ENCODE measurements at places on chromosomes 12 and 14.
A peak's percentile ranks its signal among the peaks of the same experiment; 100 is the strongest.

DNA sequence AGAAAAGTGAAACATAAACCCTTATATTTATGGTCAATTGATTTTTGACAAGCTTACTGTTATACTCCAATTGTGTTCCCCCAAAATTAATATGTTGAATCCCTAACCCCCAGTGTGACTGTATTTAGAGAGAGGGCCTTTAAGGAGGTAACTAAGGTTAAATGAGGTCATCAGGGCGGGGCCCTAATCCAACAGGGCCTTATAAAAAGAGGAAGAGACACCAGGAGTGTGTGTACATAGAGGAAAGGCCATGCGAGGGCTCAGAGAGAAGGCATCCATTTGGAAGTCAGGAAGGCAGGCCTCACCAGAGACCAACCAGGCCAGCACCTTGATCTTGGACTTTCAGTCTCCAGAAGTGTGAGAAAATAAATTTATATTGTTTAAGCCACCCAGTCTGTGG is 6.5 kb upstream of the VTI1B start:
- H3K4me1 ChIP-seq = no peaks in the 10 kb centered on the region
- no peak overlapping the region for H3K27ac ChIP-seq
- no peaks in the 10 kb centered on the region for H3K36me3 ChIP-seq
- H3K4me3 ChIP-seq = no peak overlapping the region
- no peaks in the 10 kb centered on the region for H3K27me3 ChIP-seq

- peaks cover 4% of the 10 kb centered on the region for H3K4me1 ChIP-seq
- peaks cover 55% of the 10 kb centered on the region for H3K27me3 ChIP-seq
- H3K27ac ChIP-seq = no peak overlapping the region
- no peaks in the 10 kb centered on the region for H3K36me3 ChIP-seq
- DNase-seq = no peak
- H3K4me3 ChIP-seq = no peak overlapping the region
Observed at GRCh38 chr14:105161309-105161708, 7.3 kb downstream of the JAG2 start.

DNA sequence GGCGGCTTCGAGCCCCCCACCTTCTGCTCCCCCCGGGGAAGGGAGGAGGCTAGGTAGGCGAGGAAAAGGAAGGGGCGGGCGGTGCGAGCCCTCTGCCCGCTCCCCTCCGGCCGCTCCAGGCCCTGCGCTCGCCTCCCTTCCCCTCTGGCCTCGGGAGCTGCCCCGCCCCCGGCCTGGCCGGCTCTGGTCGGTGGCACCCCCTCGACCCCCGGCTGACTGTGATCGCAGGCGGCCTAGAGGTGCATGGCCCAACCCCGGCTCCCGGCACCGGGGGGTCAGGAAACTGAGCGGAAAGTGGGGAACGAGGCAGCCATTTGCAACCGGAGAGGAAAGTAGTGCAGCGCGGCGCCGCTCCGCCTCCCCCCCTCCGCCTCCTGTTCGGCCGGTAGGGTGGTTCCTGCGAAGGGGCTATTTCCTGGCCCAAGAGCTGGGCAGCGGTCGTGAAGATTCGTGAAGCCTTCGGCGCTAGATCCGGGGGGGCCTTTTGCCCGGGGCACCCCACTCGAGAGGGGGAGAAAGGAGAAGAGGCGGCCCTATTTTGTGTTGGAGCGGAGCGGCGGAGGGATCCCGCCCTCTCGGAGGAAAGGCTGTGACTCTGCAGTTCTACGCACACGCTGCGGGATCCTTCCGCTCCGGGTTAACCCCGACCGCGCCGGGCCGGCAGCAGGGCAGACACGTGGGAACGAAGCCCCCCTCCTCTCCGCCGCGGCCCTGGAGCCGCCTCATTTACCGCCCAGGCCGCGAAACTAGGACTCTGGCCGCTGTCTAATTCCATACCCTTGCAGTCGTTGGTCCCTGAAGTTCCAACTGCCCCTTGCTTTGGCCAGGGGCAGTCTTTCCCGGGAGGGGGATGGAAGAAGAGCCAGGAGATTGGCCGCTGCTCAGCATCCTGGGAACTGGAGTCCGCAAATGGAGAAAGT is at the start of gene KMT2D:
Gene KMT2D (minus strand): TSS at position 558 of the 920 bp plus-strand sequence. CDS start 5,470 bp downstream, outside the sequence.
- no peaks in the 10 kb centered on the region for H3K36me3 ChIP-seq
- H3K4me1 ChIP-seq = peaks cover 47% of the 10 kb centered on the region
- peak; percentile 85 for DNase-seq
- no peaks in the 10 kb centered on the region for H3K27me3 ChIP-seq
- H3K4me3 ChIP-seq = peak within 1 kb of the TSS; percentile 99
- peak within 1 kb of the TSS; percentile 97 for H3K27ac ChIP-seq

GRCh38 chr14:23548351-23549318 is 2.9 kb downstream of the ZFHX2 start:
- no peak overlapping the region for H3K4me3 ChIP-seq
- no peak for DNase-seq
- no peaks in the 10 kb centered on the region for H3K27me3 ChIP-seq
- H3K36me3 ChIP-seq = no peaks in the 10 kb centered on the region

DNA sequence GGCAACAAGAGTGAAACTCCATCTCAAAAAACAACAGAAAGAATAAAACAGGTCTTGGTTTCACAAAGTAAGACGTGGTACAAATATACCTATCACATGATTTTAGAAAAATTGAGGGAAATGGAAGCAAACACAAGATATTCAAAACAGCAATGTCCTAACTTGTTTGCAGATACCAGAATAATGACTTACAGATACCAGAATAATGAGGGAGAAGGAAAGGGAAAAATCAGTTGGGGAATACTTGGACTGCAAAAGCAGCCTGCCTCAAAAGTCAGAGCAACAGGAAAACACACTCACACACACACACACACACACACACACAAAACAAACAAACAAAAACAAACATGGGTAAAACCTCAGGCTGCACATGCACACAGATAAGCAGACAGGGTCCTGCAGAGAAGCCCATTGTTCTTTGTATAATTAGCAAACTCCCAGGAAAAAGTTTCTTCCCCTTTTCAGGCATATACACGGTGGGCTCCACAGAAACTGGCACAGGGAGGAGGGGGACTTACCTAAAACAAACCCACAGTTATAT is 65.7 kb upstream of the CAPRIN2 start:
- H3K27ac ChIP-seq = no peak overlapping the region
- no peaks in the 10 kb centered on the region for H3K27me3 ChIP-seq
- H3K36me3 ChIP-seq = no peaks in the 10 kb centered on the region
- DNase-seq = no peak

GRCh38 chr14:61438036-61438435 is 116.7 kb downstream of the PRKCH start:
- peaks cover 6% of the 10 kb centered on the region for H3K4me1 ChIP-seq
- H3K36me3 ChIP-seq = no peaks in the 10 kb centered on the region
- H3K27ac ChIP-seq = peak overlapping the region; percentile 38

- no peaks in the 10 kb centered on the region for H3K27me3 ChIP-seq
- no peak for DNase-seq
- H3K4me1 ChIP-seq = no peaks in the 10 kb centered on the region
- no peak overlapping the region for H3K27ac ChIP-seq
Observed at GRCh38 chr12:131056626-131057025, 102.9 kb downstream of the ADGRD1 start.

DNA sequence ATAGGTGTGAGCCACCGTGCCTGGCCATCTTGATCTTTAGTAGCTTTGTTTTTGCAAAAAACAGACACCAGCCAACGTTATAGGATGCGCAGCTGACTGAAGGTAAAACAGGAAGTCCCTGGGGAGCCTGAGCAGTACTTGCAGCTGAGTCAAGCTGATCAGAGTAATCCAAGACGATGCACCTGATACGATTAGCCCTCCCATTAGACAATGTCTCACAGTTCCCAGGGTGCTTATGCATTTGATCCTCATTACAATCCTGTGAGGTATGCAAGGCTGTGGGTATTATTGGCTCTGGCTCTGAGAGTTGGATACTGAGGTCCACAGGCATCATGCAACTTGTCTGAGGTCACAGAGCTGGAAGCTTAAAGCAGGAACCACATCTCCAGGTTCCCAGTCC is 8.1 kb downstream of the KRT18 start:
- no peaks in the 10 kb centered on the region for H3K4me1 ChIP-seq
- DNase-seq = no peak
- H3K36me3 ChIP-seq = peaks cover 6% of the 10 kb centered on the region
- H3K27ac ChIP-seq = no peak overlapping the region
- H3K27me3 ChIP-seq = peaks cover 5% of the 10 kb centered on the region

DNA sequence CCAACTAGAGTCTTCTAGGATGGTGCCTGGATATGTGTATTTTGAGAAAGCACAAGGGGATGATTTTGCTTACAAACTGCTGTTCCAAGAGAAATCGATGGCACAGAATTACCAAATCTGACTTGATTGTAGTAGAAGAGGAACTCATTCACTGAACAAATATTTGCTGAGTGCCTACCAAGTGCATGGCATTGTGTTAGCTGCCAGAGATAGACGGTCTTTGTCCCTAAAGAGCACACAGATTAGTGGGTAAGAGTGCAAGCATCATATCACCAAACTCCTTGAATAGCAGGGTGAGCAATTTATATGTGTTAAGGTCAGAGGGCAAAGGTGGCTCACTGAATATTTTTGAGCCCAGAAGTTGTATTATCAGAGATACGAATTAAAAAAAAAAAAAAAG is 3.5 kb upstream of the FOXN3 start:
- H3K36me3 ChIP-seq = no peaks in the 10 kb centered on the region
- peak overlapping the region; percentile 99 for H3K27ac ChIP-seq
- no peaks in the 10 kb centered on the region for H3K27me3 ChIP-seq
- H3K4me1 ChIP-seq = peaks cover 46% of the 10 kb centered on the region
- no peak overlapping the region for H3K4me3 ChIP-seq
- DNase-seq = no peak

DNA sequence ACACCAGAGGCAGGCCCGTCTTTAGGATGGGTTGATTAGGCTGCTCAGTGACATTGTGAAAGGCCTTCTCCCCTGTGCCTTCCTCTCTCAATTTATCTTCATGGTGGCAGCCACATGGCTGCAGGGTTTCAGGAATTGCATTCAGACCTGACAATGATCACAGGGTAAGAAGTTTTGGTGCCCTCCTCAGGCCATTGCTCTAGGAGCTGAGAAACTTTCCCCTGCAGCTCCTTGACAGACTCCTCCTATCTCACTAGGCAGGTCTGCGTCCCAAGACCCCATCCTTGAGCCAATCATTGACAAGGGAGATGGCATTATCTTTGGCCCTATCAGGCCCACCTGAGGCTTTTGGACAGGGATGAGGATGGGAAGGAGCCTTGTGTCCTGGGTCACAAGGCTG is 57.4 kb upstream of the ANO4 start:
- no peaks in the 10 kb centered on the region for H3K36me3 ChIP-seq
- no peak for DNase-seq
- no peaks in the 10 kb centered on the region for H3K27me3 ChIP-seq

GRCh38 chr14:94540031-94540794 is 21.0 kb upstream of the SERPINA4 start:
- H3K4me1 ChIP-seq = no peaks in the 10 kb centered on the region
- H3K4me3 ChIP-seq = no peak overlapping the region
- DNase-seq = no peak
- no peaks in the 10 kb centered on the region for H3K36me3 ChIP-seq

GRCh38 chr14:90424075-90424474 is 27.2 kb downstream of the CALM1 start:
- no peak overlapping the region for H3K4me3 ChIP-seq
- no peak overlapping the region for H3K27ac ChIP-seq
- no peaks in the 10 kb centered on the region for H3K27me3 ChIP-seq

DNA sequence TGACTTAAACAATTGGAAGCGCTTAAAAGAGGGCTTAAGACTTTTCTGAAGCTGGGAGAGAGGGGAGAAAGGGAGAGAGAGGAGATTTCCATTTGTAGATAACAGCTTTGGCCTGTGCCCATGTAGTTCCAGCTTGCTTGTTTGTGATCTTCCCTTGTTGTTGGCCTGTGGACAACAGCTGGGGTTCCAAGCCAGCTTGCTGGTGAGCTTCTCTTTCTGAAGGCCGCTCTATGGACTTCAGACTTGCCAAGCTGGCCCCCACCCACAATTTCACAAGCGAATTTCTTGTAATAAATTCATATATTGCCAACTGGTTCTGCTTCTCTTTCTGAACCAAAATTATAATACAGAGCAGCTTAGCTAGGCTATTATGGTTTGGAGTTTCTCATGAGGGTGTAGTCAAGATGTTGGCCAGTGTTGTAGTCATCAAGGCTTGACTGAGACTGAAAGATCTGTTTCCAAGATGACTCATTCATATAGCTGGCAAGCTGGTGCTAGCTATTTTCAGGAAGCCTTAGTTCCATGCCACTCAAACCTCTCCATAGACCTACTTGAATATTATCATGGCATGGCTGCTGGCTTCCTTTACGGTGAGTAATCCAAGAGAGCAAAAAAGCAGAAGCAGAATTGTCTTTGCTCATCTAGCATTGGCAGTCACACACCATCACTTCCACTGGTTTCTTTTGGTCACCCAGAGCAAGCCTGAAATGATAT is 89.4 kb downstream of the ATP23 start:
- H3K27ac ChIP-seq = no peak overlapping the region
- DNase-seq = no peak
- H3K4me1 ChIP-seq = no peaks in the 10 kb centered on the region
- no peak overlapping the region for H3K4me3 ChIP-seq
- no peaks in the 10 kb centered on the region for H3K27me3 ChIP-seq

DNA sequence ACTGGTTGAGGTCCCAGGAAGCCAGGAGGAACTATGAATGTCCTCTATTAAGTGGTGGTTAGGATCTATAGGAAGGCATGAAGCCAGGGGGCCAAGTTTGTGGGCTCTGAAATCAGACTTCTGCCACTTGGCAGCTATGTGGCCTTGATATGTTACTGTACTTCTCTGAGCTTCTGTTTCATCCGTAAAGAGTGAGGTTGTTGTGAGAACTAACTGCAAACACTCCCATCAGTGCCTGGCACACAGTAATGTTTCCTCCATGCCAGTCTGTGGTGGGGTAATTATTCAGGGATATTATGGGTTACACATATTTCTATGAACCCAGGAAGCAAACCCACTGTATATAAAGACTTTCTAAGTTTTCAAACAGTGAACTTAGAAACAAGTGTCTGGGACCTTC is 57.4 kb downstream of the PLXNC1 start:
- H3K27ac ChIP-seq = no peak overlapping the region
- no peak overlapping the region for H3K4me3 ChIP-seq
- DNase-seq = no peak
- no peaks in the 10 kb centered on the region for H3K27me3 ChIP-seq

DNA sequence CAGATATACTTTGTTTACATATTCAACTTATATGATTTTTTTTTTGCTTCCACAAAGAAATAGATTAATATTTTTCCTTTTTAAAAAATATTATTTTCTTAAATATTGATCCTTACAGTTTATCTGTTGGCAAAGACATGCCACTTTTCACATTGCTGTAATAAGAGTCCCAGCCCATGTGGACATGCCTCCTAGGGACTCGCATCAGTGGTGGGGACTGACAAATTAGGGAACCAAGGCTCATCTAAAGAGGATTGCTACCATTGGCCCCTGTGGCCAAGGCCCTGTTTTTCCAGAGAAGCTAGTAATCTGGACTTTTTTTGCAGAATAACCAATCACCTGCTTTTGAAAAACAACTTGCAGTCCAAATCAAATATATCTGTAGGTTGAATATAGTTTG is 27.8 kb upstream of the BMAL2 start:
- H3K36me3 ChIP-seq = peaks cover 35% of the 10 kb centered on the region
- DNase-seq = no peak
- no peaks in the 10 kb centered on the region for H3K27me3 ChIP-seq
- no peak overlapping the region for H3K4me3 ChIP-seq
